ENCODE measurements at places on chromosomes 6 and 20.

GRCh38 chr20:60048634-60049521 is 90.7 kb downstream of the CDH26 start:
- no peak for DNase-seq

DNA sequence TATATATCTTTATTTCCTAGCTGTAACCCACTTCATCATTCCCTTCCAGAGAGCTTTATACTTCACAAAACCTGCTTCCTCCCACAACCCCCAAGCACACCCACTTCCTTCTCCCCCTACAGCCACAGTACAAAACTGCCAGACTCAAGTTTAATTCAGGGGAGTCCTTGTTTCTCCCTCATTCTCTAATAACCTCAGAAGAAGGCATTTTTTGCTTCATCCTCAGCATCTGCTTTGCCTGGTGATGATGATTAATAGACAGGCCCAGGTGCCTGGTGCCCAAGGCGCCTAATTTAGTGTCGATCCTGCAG is 414.3 kb downstream of the KIF16B start:
- no peak for DNase-seq

DNA sequence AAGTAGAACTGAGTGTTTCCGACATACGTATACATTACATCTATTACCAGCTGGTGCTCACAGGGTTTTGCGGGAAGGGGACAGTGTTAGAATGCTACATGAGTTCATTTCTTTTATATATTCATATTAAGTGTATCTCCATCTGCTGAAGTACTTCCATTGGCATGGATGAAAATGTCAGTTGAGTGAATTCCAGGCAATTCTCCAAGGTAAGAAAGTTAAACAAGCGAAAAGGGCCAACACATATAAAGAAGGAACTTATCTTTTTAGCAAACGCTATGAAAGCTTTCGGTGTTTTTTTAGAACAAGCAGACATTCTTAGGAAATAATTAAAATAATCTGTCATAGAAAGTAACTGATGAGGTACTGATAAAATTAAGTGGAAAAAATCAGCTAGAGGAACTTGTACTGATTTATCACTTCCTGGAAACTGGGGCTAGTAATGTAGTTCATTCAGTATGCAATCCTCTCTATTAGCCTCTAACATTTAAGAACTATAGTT is 34.6 kb downstream of the RNF146 start:
- no peak for DNase-seq

DNA sequence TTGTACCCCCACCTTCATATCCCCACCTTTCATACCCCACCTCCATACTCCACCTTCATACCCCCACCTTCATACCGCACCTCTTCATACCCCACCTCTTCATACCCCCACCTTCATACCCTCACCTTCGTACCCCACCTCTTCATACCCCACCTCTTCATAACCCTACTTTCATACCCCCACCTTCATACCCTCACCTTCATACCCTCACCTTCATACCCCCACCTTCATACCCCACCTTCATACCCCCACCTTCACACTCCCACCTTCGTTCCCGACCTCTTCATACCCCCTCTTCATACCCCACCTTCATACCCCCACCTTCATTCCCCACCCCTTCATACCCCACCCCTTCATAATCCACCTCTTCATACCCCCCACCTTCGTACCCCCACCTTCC is 92.9 kb upstream of the NAA20 start:
- DNase-seq: no peak

DNA sequence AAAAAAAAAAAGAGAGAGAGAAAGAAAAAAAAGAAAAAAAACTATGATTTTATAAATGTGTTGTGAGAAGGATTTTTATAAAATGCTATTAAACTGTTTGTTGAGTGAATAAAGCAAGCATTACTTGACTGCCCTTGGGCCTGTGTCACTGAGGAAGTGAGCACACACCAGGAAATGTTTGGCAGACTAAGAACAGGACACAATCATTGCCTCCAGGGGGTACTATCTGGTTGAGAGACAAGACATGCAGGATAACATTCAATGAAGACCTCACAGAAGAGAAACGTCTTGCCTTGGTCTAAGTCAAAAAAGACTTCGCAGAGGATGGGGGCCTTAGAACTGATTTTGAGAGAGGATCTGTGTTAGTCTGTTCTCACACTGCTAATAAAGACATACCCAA is 40.6 kb downstream of the MTFR2 start:
- no peak for DNase-seq

GRCh38 chr20:59013031-59013951 is 5.9 kb upstream of the TUBB1 start:
- no peak for DNase-seq

DNA sequence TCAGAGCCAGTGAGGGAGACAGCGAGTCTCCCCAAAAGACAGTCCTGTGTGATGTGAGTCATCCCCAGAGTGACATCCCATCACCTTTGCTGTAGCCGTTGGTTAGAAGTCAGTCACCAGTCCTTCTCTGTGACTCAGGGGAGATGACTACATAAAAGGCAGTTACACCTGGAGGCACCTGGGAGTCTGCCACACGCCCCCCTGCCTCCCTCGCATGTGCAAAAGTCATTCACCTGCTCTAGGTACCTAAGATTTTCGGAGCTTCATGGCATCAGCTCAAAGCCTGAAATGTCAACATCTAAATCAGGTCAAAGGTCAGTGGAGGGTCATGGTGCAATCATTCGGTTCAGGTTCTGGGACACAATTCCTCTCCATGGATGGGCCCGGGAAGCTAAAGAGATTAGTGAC is 50.3 kb downstream of the PRR18 start:
- no peak for DNase-seq

GRCh38 chr20:51412333-51412871 is 130.1 kb downstream of the NFATC2 start:
- DNase-seq: peak; percentile 15

DNA sequence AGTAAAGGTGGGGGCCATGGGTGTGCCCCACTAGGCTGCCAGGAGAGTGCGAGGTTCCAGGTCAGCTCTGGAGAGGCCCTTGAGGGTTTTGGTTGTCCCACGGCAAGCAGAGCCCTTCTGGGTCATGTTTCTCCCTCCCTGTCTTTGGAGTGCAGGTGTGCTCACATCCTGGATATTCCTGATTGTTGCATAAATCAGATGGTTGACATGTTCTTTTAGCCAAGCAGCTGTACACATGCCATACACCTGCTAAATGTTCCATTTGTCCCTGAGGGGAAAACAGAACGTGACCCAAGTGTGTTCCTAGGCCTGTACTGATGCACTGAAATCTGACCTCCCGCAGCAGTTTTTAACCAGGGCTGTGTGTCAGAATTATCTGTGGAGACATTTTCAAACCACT is 77.5 kb upstream of the BEND3 start:
- DNase-seq: no peak

GRCh38 chr20:21361266-21361665 is 36.1 kb downstream of the NKX2-4 start:
- no peak for DNase-seq

DNA sequence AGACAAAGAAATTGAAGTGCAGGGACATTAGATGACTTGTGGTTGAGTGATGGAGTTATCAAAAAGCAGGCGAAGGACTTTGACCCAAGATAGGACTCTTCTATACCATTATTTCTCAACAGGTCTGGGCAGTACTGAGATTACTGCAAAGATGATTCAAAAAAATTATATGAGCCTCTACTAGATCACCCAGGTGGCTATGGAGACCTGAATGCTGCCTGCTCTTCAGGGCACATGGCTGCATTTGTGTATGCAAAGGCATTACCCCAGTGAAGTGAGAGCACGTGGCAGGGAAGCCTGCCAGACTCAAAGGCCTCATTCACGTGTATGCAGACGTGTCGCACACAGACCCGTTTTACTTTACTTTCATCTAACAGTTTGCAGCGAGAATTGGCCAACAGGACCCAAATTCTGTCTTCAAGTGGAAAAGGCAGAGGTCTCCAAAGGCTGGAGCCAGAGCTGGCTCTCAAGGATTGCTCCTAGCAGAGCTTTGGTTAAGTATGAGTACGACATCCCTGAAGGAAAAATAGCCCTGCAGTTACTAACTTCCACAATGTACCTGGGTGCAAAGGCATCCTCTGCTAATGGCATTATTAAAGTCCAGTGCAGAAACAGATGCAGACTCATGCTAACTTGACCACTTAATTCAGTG is 113.8 kb upstream of the ARMC2 start:
- no peak for DNase-seq

DNA sequence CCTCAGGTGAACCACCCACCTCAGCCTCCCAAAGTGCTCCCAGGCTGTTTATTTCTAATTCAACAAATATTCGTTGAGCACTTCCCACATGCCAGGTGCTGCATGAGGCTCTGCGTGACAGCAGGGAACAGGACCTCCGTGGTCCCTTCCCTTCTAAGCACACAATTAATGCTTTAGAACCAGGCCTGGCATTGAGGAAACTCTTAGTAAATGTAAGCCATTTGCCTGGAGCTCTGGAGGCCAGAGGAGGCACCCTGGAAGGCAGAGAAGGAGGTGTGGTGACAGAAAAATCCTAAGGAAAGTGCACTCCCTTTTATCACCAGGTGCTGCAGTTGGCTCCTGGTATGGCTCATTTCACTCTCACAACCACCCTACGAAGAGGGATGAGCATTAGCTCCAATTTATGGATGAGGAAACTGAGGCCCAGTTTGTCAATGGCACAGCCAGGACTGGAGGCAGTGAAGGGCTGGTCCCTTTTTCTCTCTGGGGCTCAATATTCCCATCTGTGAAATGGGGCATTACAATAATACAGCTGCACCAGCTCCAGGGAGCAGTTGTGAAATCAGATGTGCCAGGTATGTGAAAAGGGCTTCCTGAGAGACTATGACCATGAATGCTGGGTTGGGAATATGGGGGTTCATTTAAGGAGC is 8.1 kb upstream of the ID1 start:
- DNase-seq: no peak

GRCh38 chr6:35054743-35055130 is 86.4 kb downstream of the TCP11 start:
- no peak for DNase-seq

GRCh38 chr6:35293681-35294080 is 3.9 kb upstream of the DEF6 start:
- no peak for DNase-seq

- peak; percentile 2 for DNase-seq
Observed at GRCh38 chr6:142112451-142113061, 20.2 kb upstream of the GJE1 start.

DNA sequence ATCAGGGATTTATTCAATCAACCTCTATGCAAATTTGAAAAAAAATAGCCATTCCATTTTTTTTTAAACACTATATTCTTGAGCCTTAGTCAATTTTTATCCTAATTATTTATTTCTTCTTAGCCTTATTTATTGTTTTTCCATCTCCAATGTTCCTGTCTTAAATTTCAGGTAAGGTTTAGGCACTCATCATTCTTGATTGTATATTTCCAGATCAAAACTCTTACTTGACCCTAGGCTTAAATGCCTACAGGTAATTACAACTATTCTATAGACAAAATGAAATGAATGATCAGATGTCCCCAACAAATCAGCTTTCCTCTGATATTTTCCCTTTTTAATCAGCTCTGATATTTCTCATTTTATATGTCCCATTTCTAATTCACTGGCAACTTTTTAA is 402.6 kb upstream of the EPHA7 start:
- no peak for DNase-seq

GRCh38 chr20:12570371-12570770 is 438.4 kb upstream of the SPTLC3 start:
- no peak for DNase-seq

DNA sequence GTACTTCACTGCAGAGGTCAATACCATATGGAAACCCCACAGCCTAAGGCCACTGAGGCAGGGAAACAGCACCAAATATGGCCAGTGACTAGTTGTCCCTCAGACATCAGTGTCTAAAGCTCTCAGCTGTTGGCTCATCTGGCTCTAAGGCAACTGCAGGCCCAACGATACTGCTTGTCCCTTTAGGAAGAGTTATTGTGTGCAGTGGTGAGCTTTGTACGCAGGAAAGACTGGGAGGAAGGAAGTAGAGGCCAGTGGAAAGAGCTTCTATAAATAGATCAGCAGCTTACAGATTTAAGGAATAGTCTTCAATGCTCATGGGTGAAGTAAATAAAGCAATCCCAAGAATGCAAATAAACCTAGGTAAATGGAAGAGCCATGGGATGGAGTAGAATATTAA is 29.3 kb downstream of the DNAAF9 start:
- no peak for DNase-seq

DNA sequence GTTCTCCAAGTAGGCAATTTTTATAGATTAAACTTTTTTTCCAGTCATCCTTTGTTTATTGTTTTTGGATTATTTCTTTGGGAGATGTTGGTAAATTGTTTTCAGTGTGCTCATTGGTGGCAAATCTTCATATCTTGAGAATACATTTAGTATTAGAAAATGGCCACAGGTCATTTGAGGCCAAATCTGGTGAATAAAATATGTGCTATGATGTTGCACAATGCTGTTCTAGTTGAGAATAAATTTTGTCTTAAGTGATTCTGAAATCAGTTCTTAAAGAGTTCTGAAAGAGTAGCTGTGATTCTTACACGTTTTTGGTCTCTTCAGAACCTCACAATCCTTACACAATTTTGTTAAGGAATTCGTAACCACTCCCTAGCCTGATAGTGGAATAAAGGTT is 20.1 kb downstream of the CDKAL1 start:
- no peak for DNase-seq

GRCh38 chr6:45900808-45901752 is 114.6 kb downstream of the CLIC5 start:
- DNase-seq: no peak

GRCh38 chr20:23203310-23203709 is 117.2 kb upstream of the CD93 start:
- DNase-seq: no peak

DNA sequence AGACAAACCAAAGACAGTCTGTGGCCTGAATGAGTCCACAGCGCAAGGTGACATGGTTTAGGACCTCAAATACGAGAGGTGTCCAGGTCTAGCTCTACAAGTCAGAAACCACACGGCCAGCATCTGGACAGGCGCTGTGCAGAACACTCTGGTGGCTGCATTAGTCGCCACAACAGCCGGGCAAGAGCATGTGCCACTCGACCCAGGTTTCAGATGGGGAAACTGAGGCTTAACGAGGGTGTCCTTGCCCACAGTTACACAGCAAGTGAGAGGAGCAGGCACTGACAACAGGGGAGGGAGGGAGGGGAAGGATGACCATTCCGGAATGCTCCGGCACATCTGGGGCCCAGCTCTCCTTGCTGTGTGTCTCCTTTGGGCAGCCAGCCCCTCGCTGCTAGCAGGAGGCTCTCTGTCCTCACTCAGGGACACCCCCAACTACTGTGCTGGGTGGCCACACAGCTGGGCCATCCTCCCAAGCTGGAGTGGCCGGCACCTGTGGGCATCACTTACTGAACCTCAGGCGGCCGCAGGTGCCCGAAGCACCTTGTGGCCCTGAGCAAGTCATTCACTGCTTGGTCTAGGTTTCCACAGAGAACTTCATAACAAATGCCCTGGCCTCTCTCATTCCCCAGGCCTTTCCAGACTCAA is 6.6 kb downstream of the DLL1 start:
- no peak for DNase-seq

GRCh38 chr6:45754432-45754831 is 261.2 kb downstream of the CLIC5 start:
- no peak for DNase-seq

GRCh38 chr6:135423649-135424128 is 73.9 kb downstream of the AHI1 start:
- no peak for DNase-seq

Data from anterior cingulate cortex (tissue), 58 donors.